Hindlimb muscle (tissue), 1 donor: ENCODE measurements at places on chromosomes 3 and 15. TPM values are rescaled to one million over a fixed set of nuclear protein-coding genes. Genes with fewer than 3 reads are reported as not detected.

The GOLGA6L22 gene
- not detected for polyA plus RNA-seq

The SI gene
- not detected for polyA plus RNA-seq

DNA sequence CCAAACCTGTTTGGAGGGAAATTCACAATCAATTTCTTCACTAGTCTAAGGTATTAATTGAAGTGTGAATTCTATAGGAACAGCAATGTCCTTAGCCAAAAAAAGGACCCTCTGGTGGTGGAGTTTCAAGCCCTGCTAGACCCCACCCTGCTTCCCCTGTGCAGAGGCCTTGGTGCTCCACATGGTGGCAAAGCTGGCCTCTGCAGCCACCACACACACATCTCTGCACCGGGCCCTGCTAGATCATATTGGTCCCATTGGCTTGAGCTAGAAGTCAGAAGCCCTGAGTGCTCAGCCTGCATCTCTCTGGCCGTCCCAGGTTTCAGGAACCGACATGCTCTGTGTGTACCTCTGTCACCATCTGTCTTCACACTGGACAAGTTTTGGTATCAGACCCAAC, 220.9 kb upstream of the TRIM42 start:
- DNase-seq: no peak

DNA sequence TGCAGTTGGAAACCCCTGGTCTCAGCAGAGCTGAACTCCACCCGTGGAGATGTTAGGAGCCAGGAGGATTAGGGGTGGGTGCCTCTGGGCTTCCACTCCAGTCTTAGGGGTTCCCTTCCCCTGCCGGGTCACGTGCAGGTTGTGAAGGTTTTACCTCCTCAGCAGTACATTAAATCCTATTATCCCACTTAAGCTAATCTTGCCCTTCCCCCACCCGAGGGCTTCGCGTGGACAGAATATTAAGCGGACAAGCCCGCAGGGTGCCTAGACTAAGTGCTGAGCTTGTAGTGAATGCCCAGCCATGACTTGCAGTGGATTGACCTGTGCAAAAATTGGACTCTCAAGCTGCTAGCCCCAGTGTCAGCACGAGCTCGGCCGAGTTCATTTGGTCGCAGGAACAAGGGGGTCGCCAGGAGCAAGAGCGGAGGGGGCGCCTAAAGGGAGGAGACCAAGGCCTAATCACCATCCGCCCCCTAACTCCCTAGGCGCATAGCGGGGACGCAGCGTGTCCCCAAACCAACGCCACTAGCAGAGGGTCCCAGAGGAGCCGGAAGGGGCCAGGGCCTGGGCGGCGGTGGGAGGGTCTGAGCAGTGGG, 498 bp upstream of the SEMA4B start:
- DNase-seq: peak; percentile 21

- no peak for DNase-seq
These were observed 575.4 kb upstream of the GOLIM4 start for GRCh38 chr3:168671091-168671490.
